8988T (cell line): ENCODE measurements at places on chromosomes 11 and 22.

DNA sequence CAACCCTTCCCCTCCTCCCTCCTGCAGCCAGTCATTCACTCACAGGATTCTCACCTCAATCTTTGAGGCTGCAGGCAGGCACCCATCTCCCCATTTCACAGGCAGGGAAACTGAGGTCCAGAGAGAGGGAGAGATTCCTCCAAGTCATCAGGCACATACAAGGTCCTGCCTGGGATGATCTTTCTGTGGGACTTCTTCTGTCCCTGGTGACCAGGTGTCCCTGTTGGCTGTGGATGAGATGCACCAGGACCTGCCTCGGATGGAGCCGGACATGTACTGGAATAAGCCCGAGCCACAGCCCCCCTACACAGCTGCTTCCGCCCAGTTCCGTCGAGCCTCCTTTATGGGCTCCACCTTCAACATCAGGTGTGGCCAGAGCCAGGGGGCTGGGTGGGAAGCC is 7.8 kb downstream of the FTH1 start:
- DNase-seq, result peak; percentile 20

- DNase-seq, result no peak
These were observed 756.6 kb upstream of the API5 start for GRCh38 chr11:42555190-42555589.

GRCh38 chr22:23970201-23970641 is 3.5 kb downstream of the DDTL start:
- DNase-seq, result no peak

GRCh38 chr11:123103326-123103980 is 41.5 kb upstream of the HSPA8 start:
- peak; percentile 17 for DNase-seq

DNA sequence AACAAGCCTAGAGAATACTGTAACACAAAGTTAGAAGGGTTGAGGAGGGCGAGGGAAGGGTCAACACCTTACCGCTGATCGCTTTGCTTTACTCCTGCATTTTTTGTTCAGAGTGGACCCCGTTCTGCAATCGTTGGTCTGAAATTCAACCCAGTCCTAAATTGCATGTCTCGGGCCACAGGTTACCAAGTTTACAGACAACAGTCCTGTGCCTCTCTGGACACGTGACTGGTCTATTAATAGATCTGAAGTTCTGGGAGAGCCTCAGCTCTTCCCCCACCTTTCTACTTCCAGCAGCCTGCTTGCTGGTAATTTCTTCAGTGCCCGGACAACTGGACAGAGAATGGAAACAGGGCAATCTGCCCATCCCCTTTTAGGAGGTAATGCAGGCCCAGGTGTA is 74.2 kb downstream of the STIM1 start:
- DNase-seq, result no peak

- DNase-seq, result no peak
These were observed 38.0 kb downstream of the ETS1 start for GRCh38 chr11:128549256-128549944.

DNA sequence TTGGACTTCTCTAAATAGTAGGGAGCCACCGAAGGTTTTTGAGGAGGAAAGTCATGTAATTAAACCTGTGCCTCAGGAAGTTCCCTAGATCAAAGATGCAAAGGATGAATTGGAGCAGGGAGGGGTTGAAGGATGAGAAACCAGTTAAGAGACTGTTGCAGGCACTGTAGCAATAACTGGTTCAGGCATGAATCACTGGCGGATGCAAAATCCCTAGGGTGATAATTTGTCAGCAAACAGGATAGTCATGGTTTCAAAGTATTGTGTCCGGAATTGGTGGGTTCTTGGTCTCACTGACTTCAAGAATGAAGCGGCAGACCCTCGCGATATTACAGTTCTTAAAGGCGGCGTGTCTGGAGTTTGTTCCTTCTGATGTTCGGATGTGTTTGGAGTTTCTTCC is 19.9 kb downstream of the TRIOBP start:
- no peak for DNase-seq

DNA sequence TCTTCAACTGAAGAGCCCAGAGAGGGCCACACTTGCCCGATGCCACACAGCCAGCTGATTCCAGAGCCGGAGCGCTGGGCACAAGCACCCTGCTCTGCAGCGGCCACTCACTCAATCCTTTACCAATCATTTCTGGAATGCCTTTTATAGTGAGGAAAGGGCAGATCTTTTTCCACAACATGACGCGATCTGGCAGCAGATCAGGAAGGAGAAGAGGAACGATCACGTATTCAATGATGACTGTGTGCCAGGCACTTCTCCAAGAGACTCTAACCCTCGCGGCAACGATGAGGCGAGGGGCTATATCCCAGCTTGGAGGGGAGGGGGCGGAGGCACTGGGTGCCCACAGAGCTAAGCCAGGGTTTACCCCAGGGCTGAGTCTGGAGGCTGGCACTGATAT is 56.3 kb upstream of the TCF20 start:
- DNase-seq, result no peak

DNA sequence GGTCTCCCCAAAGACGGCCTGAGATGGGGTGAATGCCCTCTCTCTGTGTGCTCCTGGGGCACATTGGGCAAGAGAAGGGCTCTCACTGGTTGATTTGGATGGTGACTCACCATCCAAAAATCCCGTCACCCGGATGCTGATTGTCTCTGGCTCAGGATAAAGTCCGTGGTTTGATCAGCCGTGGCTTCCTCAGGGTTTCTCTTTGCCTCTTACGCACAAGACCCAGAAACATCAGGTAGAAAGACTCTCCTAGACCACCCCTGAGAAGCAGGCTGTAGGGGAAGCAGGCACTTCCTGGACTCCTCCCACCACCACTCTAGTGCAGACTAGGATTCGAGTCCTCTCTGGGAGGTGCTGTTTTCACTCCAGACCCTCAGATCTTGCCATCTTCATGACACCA is 176.1 kb upstream of the NCAM1 start:
- DNase-seq, result no peak

DNA sequence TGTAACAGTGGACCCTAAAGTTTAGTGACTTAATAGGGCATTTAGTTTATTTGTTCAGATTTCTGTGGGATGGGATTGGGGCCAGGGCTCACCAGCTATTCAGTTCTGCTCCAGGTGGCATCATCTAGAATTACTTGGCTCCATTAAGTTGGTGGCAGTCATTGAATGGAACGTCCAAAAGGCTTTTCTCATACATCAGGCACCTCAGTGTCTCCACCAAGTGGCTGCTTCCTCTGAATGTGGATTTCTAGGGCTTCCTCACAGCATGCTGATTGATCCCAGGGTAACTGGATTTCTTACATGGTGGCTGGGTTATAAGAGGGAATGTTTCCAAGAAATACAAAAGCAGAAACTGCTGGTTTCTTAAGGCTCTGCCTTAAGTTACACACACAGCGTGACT is 34.7 kb downstream of the USP47 start:
- no peak for DNase-seq
